ENCODE measurements at places on chromosomes 1 and 21. TPM values are rescaled to one million over a fixed set of nuclear protein-coding genes. Genes with fewer than 3 reads are reported as not detected.

DNA sequence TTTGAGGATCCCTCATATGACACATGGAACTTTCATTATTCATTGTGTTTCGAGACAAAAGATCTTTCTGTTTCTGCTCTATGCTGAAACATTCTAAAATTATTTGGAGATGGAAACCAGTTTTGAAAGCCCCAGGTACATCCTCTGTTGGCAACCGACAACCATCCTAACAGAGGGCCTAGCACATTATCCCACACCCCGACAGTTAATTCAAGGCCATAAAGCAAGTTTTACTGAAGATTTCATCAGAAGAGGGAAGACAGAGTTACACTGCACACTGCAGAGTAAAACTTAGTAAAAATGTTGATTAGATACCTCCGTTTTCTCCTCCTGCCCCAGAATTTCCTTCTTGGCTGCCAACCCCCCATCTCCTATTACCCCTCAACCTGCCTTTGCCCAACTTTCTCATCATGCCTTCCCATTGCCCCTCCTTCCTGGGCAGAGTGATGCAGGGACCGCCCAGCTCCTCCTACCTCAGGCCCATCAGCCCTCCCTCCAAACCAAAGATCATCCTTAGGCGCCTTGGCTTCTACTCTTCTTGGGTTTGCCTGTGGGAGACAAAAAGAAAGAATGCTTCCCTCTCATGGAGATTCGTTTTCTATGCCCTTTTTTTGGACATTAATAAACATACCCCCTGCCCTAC lies 52.9 kb upstream of the CITED4 start:
- no peak for DNase-seq

- no peak for DNase-seq
These were observed 187.5 kb downstream of the LMX1A start for GRCh38 chr1:165169028-165169427.

DNA sequence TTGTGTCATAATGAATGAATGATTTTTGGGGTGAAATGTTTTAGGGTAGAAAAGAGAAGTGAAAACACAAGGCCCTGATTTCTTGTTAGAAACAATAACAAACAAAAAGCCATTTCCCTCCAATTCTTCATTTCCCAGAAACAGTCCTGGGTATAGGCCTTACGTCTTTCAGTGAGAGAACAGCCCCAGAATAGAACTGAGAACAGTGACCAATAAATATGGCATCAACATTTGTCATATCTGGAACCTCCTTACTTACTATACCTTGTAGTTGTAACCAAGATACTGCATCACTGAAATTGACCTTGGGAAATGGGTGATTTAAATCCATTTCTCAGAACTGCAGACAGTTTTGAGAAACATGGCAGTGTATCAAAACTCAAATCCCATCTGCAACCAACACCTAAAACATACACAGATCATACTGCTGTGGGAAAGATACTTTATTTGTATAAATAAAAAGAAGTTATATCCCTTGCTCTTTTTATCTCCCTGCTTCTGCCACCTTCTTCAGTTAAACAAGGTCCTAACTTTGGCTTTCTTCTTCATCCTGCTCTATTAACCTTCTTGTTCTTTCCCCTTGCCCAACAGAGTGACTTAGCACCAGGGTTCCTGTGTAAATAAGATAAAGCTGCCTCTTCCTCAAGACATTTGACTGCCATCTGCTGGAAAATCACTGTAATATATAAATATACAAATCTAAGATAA lies 19.5 kb downstream of the XKR8 start:
- DNase-seq, result peak; percentile 63

DNA sequence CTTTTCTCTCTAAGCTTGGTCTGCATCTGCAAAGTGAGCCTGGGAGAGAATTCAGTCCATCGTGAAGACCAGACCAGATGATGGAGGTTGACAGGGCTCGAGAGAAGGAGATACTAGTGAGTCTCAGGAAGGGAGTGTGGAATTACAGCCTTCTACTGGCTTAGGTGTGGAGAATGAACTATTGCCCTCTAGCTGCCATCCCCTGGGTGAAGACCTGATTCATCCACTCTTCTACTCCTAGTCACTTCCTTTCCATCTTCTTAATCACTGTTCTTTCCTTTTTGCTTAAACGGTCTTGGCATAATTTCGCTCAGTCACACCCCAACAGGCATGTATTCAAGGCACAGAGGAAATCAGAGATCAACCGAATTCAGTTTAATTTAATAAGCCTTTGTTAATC lies 34.0 kb upstream of the HSD17B7 start:
- DNase-seq, result peak; percentile 42

GRCh38 chr1:86370601-86371022 lies 25.5 kb downstream of the ODF2L start:
- no peak for DNase-seq

GRCh38 chr1:230717251-230717650 lies 3.3 kb upstream of the AGT start:
- no peak for DNase-seq

- peak; percentile 68 for DNase-seq
These were observed 22.8 kb upstream of the STRIP1 start for GRCh38 chr1:110011527-110012041.

DNA sequence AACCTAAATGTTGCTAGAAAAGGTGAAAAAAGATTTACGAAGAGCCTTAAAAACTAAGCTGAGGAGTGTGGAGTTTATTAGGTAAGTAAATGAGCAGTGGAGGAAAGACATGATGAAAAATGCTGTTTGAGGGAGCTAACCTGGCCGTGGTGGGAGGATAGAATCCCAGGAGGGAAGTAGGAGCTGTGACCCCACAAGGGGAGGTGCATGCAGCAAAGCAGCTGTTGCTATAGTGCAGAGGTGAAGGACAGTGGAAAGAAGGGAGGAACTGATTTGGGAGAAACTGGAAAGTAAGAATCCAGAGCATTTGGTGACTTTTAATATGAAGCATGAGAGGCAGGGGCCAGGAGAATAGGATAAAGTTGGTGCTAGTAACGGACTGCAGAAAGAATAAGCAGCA lies 271.7 kb upstream of the ADGRL2 start:
- no peak for DNase-seq

GRCh38 chr1:204961765-204962419 lies 81.1 kb upstream of the CNTN2 start:
- no peak for DNase-seq

- DNase-seq, result no peak
These were observed 42.9 kb downstream of the ADAMTS5 start for GRCh38 chr21:26923986-26924385.

GRCh38 chr1:230749635-230750034 lies 2.4 kb downstream of the CAPN9 start:
- no peak for DNase-seq

- no peak for DNase-seq
These were observed 111.3 kb downstream of the GREM2 start for GRCh38 chr1:240500647-240501046.

DNA sequence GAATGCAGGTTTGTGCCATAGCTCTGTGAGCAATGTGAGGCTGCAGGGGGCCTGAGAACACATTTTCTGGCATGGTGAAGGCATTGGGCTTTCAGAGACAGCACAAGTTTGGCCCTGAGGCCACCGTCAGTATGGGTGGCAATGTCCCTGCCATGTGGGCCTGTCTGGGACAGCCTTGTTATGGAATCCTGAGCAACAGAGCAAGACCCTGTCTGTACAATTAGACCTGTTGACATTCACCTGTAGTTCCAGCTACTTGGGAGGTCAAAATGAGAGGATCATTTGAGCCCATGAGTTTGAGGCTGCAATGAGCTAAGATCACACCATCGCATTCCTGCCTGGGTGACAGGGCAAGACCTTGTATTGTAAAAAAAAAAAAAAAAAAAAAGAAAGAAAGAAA lies 35.6 kb downstream of the PRDM15 start:
- no peak for DNase-seq

DNA sequence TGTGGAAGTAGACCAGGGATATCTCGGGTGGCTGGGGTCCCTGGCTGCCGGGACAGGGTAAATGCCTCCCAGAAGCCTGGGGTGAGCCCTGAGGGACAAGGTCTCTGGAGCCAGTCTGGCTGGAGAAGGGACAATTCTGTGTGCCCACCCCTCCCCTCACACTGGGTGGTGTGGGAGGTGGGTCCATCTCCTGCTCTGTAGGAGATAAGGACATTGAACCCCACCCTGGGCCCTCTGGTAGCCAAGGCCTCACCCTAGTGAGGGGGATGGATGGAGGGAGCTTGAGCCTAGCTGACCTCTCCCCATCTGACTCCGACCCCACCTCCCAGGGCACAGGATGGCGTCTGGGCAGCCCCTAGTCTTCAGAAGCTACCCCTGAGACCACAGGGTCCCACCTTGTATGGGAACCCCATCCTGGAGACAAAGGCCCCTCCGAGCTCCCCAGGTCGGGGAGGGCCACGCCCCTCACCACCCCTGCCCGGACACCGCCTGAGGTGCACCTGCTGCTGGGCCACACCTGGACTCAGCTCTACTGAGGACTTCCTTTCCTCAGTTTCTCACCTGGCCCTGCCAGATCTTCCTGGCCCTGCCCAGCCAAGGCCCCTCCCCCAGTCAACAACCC lies 4.3 kb downstream of the AGRN start:
- no peak for DNase-seq

- no peak for DNase-seq
These were observed 112.8 kb downstream of the KCND3 start for GRCh38 chr1:111876631-111877030.

DNA sequence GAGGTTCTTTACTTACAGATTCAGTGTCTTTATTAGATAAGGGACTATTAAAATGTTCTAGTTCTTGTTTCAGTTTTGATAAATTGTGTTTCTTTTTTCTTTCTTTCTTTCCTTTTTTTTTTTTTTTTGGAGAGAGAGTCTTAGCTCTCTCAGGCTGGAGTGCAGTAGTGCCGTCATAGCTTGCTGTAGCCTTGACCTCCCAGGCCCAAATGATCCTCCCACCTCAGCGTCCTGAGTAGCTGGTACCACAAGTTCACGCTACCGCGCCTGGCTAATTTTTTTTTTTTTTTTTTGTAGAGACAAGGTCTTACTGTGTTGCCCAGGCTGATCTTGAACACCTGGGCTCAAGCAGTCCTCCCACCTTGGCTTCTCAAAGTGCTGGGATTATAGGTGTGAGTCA lies 76.6 kb downstream of the TMEM200B start:
- DNase-seq, result no peak

DNA sequence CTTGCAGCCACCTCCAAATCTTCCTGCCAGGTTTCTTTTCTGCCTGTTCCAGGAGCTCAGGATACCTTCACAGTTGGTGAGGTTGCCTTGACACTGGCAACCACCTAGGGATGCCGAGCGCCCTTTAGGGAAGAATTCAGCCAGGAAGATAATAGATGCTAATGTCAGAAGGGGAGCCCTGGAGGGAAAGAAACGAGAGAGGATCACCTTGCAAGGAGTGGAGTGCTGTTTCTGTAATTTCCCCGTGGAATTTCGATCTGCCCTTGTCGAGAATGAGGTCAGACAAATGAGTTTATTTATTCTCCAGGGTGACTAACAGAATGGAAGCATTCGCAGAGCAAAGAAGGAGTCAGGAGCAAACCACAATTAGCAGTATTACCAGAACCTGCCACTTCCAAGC lies 315.8 kb upstream of the KAZN start:
- peak; percentile 83 for DNase-seq

DNA sequence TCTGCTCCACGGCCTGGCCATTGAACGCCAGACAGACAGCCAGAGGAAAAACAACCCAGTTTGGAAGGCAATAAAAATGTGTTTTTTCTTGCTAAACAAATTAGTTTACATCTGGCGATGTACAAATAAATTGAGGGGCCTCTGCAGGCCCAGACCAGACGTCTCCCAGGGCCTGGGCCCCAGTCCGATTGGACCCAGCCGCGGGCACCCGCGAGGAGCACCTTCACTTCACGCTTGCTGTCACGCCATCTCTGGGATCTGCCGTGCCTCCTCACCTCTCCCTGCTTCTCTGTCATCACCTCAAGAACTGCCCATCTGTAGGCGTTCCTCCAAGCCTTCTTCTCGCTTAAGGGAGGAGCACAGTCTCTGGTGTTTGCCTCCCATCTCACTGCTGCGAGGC lies 61.5 kb downstream of the GLIS1 start:
- no peak for DNase-seq

- no peak for DNase-seq
These were observed 546 bp downstream of the ELOVL1 start for GRCh38 chr1:43367026-43367903.

GRCh38 chr1:55931081-55931940 lies 648.1 kb downstream of the PLPP3 start:
- no peak for DNase-seq

DNA sequence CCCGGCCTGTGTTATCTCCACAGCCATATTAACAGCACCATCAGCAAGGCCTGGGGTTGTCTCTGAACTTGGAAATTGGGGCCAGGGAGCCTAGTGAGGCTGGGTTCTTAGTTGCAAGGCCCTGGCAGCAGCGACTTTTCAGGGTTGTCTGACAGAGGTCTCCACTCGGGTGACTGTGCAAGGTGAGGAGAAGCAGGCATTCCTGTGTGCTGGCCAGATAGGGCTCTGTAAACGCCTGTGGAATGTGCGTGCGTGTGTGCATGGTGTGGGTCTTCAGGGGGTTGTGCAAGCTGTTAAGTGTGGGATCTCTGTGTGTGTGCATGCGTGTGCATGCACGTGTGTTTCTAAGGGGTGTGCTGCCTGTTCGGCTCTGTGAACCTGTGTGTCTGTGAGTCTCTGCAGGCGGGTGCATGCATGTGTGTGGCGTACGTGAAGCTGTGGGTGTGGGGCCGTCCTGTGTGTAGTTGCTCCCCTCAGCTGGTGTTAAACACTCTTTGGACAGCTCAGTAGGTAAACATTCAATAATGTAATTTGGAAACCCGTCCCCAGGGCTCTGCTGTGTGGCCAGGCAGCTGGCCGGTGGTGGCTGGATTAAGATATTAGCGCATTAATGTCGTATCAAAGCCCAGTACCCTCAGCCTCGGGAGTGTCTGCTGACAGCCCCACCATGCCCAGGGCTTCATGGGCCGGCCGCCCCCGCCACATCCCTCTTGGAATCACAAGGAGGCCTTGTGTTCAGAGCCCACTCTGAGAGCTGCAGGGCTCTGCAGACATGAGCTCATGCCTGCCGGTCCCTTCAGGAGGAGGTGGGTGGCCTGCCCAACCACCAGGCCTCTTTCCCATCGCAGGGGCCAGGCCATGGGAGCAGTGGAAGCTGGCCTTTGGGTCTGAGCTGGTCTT lies 189.9 kb downstream of the FOXD2 start:
- no peak for DNase-seq

GRCh38 chr1:118479351-118479750 lies 294.3 kb upstream of the SPAG17 start:
- DNase-seq, result no peak

GRCh38 chr1:218759795-218760194 lies 413.9 kb upstream of the LYPLAL1 start:
- DNase-seq, result no peak

Gene ZRANB2
- total RNA-seq, result 29.2 TPM

Gene GPATCH2
- 15.7 TPM for total RNA-seq

Gene OR2L8
- total RNA-seq, result not detected

Gene TNFRSF9
- total RNA-seq, result 10.5 TPM

Gene PPIAL4G
- total RNA-seq, result not detected

Gene E2F2
- total RNA-seq, result 2.8 TPM

Gene OR2L2
- total RNA-seq, result not detected

Gene TGFBR3
- total RNA-seq, result 1.8 TPM

Gene IFI44L
- total RNA-seq, result 556 TPM

Gene FMOD
- not detected for total RNA-seq

Gene GNAT2
- total RNA-seq, result not detected

Gene ADGRL4
- not detected for total RNA-seq
